Tibial nerve (tissue), 4 donors: ENCODE measurements at places on chromosomes 7 and 10.

DNA sequence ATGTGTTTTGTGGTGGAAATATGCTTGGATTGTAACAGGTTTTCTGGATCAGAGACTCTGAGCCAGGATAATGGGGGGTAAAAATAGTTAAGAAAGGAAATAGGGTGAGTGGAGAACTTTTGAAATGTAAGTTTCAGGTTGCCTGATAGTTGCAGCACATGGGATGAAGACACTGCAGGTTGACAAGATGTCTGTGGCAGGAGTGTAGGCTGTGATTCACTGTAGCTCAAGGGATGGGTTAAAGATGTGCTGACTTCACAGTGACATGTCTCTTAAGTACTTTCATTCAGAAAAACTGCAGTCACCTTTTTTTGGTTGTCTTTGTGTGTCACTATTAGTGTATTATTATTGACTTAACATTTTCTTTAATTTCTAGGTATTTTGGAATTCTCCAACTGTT, 63.5 kb upstream of the SLC39A12 start:
- no peak for DNase-seq

GRCh38 chr7:113774182-113774807, 144.5 kb downstream of the PPP1R3A start:
- DNase-seq, result no peak

DNA sequence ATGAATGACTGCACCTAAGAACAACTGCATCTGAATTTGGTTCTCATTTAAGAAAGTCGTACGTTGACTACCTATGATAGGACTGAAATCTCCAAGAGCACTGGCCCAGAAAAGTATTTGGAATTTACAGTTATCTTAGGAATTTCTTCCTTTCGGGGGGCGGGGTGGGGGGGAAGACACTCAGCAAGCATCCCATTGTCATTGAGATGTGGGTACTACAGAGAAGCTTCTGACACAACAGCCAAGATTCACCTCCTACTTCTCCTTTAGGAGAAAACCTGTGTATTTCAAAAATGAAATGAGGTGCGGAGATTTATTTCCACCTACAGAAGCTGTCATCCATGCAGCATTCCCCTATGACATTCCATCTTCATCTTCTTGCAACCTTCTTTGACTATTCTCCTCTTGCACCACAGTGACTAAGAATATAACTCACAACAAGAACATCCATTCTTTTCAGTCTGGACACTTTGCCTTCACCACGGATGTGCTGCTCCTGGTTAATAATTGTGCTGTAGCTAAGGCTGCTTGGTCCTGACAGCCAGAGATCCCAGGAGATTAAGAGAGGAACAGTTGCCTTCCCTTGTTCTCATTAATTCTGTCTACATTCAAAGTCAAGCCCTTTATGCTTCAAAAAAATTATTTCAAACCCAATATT, 98.4 kb upstream of the FRMD4A start:
- DNase-seq, result no peak

DNA sequence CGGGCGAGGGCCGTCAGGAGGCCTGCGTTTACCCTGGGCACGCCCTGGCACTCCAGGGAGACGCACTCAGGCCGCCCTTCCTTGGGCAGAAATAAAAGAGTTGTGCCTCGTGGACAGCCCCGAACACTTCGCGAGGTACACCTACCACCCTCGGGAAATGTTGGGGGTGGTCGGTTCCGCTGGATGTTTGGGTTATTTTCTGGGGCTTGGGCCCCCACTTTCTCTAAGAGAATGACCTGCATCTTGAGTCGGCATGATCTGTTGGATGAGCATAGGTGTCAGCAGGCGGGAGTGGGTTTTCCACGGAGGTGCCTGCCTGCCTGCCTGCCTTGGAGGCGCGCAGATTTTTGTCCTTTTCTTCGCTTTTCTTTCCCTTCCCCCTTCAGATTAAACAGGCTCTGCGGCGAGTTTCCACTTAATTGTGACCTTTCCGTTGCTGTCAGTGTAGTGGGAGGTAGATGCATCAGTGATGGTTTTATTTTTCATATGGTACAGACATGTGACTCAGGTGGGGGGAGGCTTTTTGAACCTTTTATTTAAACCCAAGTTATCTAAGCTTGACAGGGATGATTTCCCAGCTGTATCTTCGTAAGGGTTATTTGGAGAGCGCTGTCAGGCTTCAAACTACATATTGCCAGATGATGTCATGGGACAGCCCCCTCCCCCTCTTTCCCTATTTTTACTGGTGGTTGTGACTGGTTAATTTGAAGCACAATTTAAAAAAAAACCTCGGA, 661 bp downstream of the HECTD2 start:
- no peak for DNase-seq

DNA sequence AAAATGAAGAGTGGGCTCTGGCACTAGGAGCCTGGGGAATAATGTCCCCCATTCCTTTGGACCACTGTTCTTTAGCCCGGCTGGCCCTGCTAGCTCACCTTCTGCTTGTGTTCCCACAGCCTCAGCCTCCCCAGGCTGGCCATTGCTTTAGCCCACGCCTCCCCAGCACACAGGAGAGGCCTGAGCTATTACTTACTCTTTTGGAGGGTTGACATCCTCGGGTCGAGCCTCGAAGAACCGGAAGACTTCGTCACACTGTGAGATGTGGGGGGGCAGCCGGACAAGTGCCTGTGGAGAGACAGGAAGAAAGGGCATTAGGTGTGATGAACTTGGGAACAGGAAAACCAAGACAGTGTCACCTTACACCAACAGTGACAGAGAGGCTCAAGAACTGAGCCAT, 131.3 kb downstream of the SH3PXD2A start:
- no peak for DNase-seq

- no peak for DNase-seq
These were observed 28.4 kb upstream of the SEMA3E start for GRCh38 chr7:83677180-83677866.

DNA sequence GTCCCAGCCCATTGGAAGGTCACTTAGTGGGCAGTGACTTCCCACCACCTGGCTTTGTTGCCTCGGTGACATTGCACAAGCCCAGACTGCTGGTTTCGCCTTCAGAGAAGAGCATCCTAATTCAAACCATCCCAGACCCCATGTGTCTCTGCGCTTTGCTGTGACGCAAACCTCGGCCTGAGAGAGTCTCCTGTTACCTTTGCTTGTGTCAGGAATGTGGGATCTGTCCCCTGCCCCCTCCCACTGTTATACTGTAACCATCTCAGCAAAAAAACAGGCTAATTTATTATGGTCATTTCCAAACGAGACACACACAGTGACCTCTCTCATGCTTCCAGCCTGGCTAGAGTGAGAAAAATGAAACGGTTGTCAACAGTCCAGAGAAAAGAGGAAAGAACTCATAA, 25.0 kb upstream of the AQP1 start:
- peak; percentile 43 for DNase-seq

- no peak for DNase-seq
These were observed 13.9 kb downstream of the ATP6V1F start for GRCh38 chr7:128876586-128876977.

GRCh38 chr7:138144958-138145357, 68.7 kb downstream of the AKR1D1 start:
- DNase-seq, result no peak
